Memory B cell (primary cell): ENCODE measurements at places on chromosomes 2 and 18.

GRCh38 chr2:10019602-10020400, 23.5 kb upstream of the KLF11 start:
- H3K27ac ChIP-seq: no peak overlapping the region
- H3K27me3 ChIP-seq: peaks cover 4% of the 10 kb centered on the region
- H3K4me1 ChIP-seq: no peaks in the 10 kb centered on the region
- no peak overlapping the region for H3K4me3 ChIP-seq
- no peaks in the 10 kb centered on the region for H3K36me3 ChIP-seq

GRCh38 chr2:229650901-229651300, 63.5 kb downstream of the DNER start:
- H3K4me3 ChIP-seq: no peak overlapping the region
- no peaks in the 10 kb centered on the region for H3K36me3 ChIP-seq
- no peak for DNase-seq
- no peaks in the 10 kb centered on the region for H3K4me1 ChIP-seq

GRCh38 chr18:79720359-79720733, 40.7 kb downstream of the CTDP1 start:
- H3K36me3 ChIP-seq: peaks cover 41% of the 10 kb centered on the region
- H3K27me3 ChIP-seq: no peaks in the 10 kb centered on the region
- H3K4me3 ChIP-seq: no peak overlapping the region
- no peak for DNase-seq
- H3K4me1 ChIP-seq: no peaks in the 10 kb centered on the region
- no peak overlapping the region for H3K27ac ChIP-seq

- no peak overlapping the region for H3K4me3 ChIP-seq
- H3K36me3 ChIP-seq: peaks cover 8% of the 10 kb centered on the region
- H3K27ac ChIP-seq: no peak overlapping the region
- no peak for DNase-seq
Measured at GRCh38 chr2:173934895-173935294, 30.3 kb downstream of the SP3 start.

DNA sequence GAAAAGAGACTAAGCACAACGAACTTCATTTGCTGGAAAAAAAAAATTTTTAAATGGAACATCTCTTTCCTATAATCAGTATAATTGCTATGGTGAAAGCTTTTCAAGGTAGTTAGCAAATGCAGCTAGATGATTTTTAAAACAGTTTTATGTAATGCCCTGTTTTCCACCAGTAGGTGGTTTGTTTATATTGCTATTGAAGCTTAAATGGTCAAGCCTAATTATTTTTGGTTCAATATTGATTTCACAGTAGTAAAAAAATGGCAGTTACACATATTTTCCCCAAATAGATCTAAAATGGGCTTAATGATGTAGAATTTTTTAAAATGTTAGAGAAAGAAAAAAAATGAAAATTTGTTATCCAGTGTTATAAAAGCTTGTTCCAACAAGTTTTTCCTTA, 70.2 kb downstream of the CDH19 start:
- H3K27me3 ChIP-seq: no peaks in the 10 kb centered on the region
- no peak overlapping the region for H3K27ac ChIP-seq
- DNase-seq: no peak
- no peak overlapping the region for H3K4me3 ChIP-seq
- H3K4me1 ChIP-seq: no peaks in the 10 kb centered on the region

DNA sequence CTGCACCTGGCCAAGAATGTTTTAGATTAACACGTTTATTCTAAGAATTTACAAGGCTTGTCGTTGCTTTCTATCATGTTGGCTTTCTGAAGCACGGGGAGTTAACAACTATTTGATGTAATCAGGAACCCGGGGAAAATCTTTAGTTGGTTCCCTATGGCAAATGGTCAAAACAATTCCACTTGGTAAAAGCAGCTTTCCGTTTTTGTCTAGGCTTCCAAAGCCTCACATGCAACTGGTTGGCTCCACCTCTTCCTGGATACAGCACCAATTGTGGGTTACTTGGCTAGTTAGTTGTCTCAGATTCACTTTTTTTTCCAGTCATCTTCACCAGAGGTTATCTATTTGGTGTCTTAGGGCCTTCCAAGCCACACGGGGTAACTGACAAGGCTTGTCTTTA, 2.8 kb downstream of the COLEC12 start:
- H3K36me3 ChIP-seq: no peaks in the 10 kb centered on the region
- no peak overlapping the region for H3K4me3 ChIP-seq
- no peaks in the 10 kb centered on the region for H3K4me1 ChIP-seq
- H3K27ac ChIP-seq: no peak overlapping the region
